ENCODE measurements at places on chromosomes 13 and 19. TPM values are rescaled to one million over a fixed set of nuclear protein-coding genes. Genes with fewer than 3 reads are reported as not detected.

The ZNF135 gene
- 3.4 TPM for total RNA-seq

The FRY gene
- 17.2 TPM for total RNA-seq

The KIRREL2 gene
- total RNA-seq, result not detected

The GZMM gene
- total RNA-seq, result not detected

The KLK14 gene
- not detected for total RNA-seq

The CGB3 gene
- total RNA-seq, result not detected

The CACNG6 gene
- total RNA-seq, result not detected

The PTGER1 gene
- 2.4 TPM for total RNA-seq

The CXCL17 gene
- total RNA-seq, result not detected

The FCAR gene
- total RNA-seq, result not detected

The TBXA2R gene
- 25.5 TPM for total RNA-seq

The ZNF83 gene
- total RNA-seq, result 23.4 TPM

The IGFL3 gene
- not detected for total RNA-seq

The TEKTIP1 gene
- total RNA-seq, result 0.68 TPM

The ZNF560 gene
- not detected for total RNA-seq

The ZNF471 gene
- total RNA-seq, result 7.0 TPM

The PKN1 gene
- total RNA-seq, result 49.9 TPM

The FSD1 gene
- not detected for total RNA-seq

The C19orf81 gene
- not detected for total RNA-seq

The ZNF615 gene
- 20.3 TPM for total RNA-seq

The TFPT gene
- 25.8 TPM for total RNA-seq

The ZNF69 gene
- 138 TPM for total RNA-seq

The CYTH2 gene
- total RNA-seq, result 93.5 TPM

The ZNF667 gene
- 1.6 TPM for total RNA-seq

The NCAN gene
- not detected for total RNA-seq

The GRIK5 gene
- total RNA-seq, result 6.2 TPM

The QPCTL gene
- 5.2 TPM for total RNA-seq

The TMEM255B gene
- total RNA-seq, result 5.6 TPM

The SPACA4 gene
- total RNA-seq, result not detected

The TUBB4A gene
- total RNA-seq, result 752 TPM

The MEDAG gene
- total RNA-seq, result 0.72 TPM

The PRODH2 gene
- not detected for total RNA-seq

The NFIX gene
- 27.2 TPM for total RNA-seq

The ZNF99 gene
- total RNA-seq, result not detected

The ZNF787 gene
- 49.1 TPM for total RNA-seq

The ZNF845 gene
- total RNA-seq, result 7.6 TPM

The OR7C1 gene
- total RNA-seq, result 1.8 TPM

The APLP1 gene
- 6.2 TPM for total RNA-seq

The ADPRHL1 gene
- 13.3 TPM for total RNA-seq

The SOX21 gene
- total RNA-seq, result not detected

The COL4A1 gene
- 364 TPM for total RNA-seq

The C1QTNF9 gene
- not detected for total RNA-seq

The ALOX5AP gene
- 37.2 TPM for total RNA-seq

The AP1M1 gene
- 77.5 TPM for total RNA-seq

The FGF14 gene
- total RNA-seq, result not detected

Data from adrenal gland (tissue), 19 donors.